ENCODE measurements at places on chromosomes 16 and 17.

GRCh38 chr16:68296693-68297092, 14.1 kb downstream of the SLC7A6OS start:
- no peak for DNase-seq

DNA sequence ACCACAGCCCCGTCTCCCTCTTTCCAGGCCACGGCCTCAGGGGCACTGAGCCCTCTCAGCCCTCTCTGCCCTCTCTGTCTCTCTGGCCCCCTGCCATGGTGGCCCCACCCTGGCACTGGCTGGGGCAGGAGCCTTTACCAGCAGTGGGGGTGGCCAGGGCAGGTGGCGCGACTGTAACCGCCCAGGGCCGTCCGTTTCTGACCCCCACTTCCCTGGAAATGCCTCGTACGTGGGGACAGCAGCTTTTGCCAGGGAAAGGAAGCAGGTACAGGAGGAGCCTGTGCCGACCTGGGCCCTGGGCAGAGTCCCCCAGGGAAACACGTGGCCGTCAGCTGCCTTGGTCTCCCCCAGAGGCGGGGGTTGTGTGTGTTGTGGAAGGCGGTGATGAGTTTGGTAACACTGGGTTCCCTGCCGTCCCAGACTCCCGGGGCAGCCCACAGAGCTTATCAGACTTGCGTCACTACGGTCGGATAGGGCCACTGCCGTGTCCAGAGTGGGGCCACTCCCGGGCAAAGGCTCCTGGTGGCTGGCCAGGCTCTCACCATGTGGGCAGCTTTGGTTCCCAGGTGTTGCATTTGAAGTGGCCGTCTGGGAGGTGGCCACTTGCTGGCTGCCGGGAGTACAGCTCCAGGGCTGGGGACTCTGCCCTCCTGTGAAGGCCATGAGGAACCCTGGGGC, 249.3 kb upstream of the CIBAR2 start:
- DNase-seq = no peak

- no peak for DNase-seq
Observed at GRCh38 chr16:5903832-5904231, 806.2 kb upstream of the EEF2KMT start.

GRCh38 chr16:31435341-31436220, 7.0 kb downstream of the ZNF843 start:
- no peak for DNase-seq

GRCh38 chr17:50534222-50534978, 1.9 kb downstream of the EPN3 start:
- DNase-seq = no peak

DNA sequence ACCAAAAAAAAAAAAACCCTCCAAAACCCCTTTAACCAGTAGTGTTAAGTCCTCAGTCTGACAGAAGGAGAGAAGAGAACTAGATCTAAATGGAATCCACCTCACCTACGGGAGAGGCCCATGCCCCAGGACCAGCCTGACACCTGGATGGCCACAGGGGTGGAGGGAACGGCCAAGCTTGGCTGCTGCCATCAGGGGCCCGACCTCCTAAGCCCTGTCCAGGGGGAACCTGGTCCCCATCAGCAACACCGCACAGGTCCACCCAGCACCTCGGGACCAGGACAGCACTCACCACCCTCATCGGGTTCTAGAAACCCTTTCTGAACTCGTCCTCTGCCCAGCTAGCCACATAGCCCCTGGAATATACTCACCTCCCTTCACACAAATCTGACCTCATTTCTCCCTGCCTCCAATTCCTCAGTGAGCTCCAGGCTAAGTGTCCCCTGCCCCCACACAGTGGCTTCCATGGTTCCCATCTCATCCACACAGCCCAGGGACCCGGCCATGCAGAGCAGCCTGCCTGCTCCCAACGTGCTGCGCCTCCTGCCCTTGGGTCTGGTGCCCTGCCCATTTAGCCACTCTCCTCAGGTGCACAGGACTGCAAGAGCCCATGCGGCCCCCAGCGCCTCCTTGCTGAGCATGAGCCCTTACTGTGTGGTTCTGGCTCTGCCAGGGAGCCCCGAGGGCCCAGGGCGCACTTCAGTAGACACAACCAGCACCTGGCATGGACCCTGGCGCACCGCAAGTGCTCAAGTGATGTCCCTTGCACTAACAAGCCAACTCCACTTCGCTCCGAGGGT, 18.3 kb upstream of the CYTH1 start:
- no peak for DNase-seq

DNA sequence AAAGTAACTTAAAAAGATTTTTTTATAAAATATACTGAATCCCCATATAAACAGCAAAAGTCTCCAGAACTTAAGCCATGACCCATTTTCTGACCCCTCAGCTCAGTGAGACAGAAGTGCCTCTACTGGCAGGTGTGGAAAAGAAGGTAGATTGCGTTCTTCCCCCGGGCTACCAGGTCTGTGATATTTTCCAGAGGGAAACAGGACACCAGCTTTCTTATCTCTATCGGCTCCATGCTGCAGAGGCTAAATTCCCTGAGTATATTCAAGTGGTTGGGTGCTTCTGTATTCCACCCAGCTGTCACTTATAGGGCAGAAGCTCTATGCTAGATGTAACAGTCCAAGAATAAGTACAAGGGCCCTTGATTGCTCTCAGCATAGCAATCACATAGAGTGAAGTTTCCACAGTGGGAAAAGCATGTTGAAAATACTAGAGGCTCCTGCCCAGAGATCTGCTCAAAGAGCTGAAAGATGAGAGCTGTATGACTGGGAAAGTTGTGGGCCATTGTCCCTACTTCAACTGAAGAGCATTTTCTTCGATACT, 687.3 kb downstream of the CDH11 start:
- no peak for DNase-seq

Data from progenitor cell of endocrine pancreas (in vitro differentiated cells).